Stimulated activated CD8-positive, alpha-beta memory T cell treated with anti-CD3 and anti-CD28 coated beads, Interleukin-7, amount 100 ng/mL, for 1 hour (primary cell): ENCODE measurements at places on chromosomes 1 and 21.

DNA sequence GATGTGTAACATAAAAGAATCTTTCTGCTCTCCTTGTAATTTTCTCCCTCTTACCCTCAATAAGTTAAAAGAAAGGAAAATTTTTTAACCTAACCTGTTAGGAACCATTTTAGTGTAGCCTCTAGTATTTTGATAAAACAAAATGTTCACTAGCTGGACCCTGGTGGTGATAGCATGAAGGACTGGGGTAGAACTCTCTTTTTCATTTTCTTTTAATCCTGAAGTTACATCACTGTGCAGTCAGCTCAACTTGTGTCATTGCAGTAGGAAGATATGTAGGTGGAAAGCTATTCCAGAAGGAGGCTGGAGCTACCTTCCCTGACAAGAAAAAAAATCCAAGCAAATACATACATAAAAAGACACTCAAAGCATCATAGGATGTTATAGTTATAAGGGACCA lies 39.3 kb downstream of the NFIA start:
- DNase-seq: no peak

DNA sequence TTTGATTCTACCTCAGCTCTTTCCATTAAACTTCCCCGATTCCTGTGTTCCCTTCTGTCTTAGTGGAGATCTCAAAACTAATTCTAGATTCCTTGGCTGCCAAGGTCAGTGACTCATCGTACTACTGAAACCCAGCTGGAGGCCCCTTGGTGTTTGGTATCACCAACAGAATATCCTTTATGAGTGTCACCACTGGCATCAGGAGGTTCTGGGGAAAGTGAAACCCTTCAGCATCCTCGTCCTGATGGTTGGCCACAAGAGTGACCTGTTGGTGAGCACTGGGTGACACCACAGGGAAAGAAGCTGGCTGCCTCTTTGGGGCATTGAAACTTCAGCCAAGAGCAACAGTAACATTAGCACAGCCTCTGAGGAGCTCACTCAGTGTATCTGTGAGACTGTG lies 9.6 kb downstream of the RAB42 start:
- DNase-seq: no peak

GRCh38 chr1:23459338-23459757 lies 24.6 kb downstream of the ASAP3 start:
- no peak for DNase-seq

GRCh38 chr1:205137901-205138300 lies 16.1 kb upstream of the RBBP5 start:
- DNase-seq: no peak

GRCh38 chr1:208374391-208374941 lies 130.3 kb upstream of the PLXNA2 start:
- DNase-seq: no peak

- DNase-seq: no peak
These were observed 14.9 kb downstream of the TCP10L start for GRCh38 chr21:32570456-32570855.

DNA sequence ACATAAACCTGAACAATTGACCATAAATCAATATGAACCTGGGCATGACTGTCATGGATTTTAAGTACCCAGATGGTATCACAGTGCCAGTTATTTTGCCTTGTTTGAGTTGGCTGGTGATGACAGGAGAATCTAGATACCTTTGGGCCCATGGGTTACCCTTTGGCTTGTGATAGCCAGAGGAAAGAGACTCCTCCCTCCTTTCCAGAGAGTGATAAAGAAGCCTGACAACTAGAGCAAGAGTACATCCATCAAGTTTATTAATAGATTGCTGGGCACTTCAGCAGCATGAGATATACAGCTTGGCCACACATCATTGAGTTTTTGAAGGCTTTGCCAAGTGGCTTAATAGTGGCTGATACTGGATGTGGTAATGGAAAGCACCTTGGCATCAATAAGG lies 6.6 kb upstream of the FMO3 start:
- DNase-seq: no peak

- no peak for DNase-seq
These were observed 109.6 kb upstream of the DPYD start for GRCh38 chr1:98030483-98030882.

DNA sequence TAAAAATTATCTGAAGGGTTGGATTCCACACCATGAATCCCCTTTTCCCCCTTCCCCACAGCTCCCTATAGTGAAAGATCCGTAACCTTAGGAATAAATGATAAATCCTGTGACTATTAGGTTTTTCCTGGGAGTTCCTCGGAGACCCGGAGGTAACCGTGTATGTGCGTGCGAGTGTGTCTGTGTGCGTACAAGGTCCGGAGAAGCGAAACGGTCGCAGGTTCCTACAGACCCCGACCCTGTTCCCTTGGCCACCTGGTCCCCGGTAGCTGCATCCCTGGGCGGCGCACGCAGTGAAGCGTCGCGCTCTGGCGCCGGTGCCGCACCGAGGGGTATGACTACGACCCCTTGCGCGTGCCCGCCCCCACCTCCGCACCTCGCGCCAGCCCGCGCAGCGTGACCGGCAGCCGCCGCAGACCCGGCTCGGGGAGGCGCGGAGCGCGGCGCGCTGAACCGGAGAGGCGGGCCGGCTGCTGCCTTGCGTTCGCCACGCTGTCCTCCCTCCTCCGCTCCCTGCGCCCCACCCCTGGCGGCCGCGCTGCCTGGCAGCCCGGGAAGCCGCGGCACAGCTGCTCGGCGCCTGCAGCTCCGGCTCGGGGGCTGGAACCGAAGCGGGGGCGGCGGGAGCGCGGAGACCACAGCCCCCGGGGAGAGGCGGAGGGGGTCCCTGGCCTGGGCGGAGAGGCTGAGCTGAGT lies at the start of gene AK5:
AK5 (plus strand) TSS at position 529 of the 696 bp plus-strand sequence. CDS start 295 bp downstream, outside the sequence.
- DNase-seq: no peak
